HCT116 (cell line): ENCODE measurements at places on chromosomes 16 and 17. TPM values are rescaled to one million over a fixed set of nuclear protein-coding genes. Genes with fewer than 3 reads are reported as not detected.

- no peaks in the 10 kb centered on the region for H3K27me3 ChIP-seq
- peaks cover 45% of the 10 kb centered on the region for H3K36me3 ChIP-seq
- no peak for DNase-seq
- no peak overlapping the region for H3K27ac ChIP-seq
- no peak overlapping the region for H3K4me3 ChIP-seq
- H3K4me1 ChIP-seq = no peaks in the 10 kb centered on the region
These were observed 24.4 kb downstream of the LASP1 start for GRCh38 chr17:38894276-38894675.

- peaks cover 34% of the 10 kb centered on the region for H3K4me1 ChIP-seq
- DNase-seq = no peak
- no peak overlapping the region for H3K27ac ChIP-seq
- no peaks in the 10 kb centered on the region for H3K36me3 ChIP-seq
These were observed 42.1 kb downstream of the TBC1D16 start for GRCh38 chr17:79993390-79994227.

Gene ALDH3A2
- total RNA-seq = 86.8 TPM

GRCh38 chr16:7083096-7083495 is 249.5 kb upstream of the RBFOX1 start:
- H3K4me1 ChIP-seq = no peaks in the 10 kb centered on the region
- no peak overlapping the region for H3K27ac ChIP-seq
- no peaks in the 10 kb centered on the region for H3K36me3 ChIP-seq
- no peak for DNase-seq

DNA sequence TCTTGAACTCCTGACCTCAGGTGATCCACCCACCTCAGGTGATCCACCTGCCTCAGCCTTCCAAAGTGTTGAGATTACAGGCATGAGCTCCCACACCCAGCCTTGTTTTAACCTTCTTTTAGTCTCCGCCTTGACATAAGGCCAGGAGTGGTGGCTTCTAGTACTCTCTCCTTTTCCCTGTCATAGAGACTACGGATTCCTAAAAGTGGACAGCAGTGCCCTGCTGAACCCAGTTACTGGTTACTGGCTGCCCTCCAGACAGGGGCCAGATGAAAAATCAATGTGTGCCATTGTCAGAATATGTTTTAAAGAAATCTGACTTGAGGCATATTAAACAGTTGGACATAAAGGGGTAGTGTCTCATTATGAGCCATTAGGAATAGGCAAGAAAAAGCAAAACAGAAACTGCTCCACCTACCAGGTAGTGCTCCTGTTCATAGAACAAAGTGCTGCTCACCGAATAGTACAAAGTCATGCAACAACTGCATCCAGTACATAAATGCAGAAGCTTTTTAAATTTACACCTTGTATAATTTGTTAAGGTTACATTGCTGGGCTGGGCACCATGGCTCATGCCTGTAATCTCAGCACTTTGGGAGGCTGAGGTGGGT is 32.1 kb downstream of the TRIM25 start:
- H3K27ac ChIP-seq = no peak overlapping the region
- DNase-seq = no peak
- H3K4me1 ChIP-seq = no peaks in the 10 kb centered on the region
- no peaks in the 10 kb centered on the region for H3K27me3 ChIP-seq
- H3K4me3 ChIP-seq = no peak overlapping the region
- H3K36me3 ChIP-seq = no peaks in the 10 kb centered on the region

DNA sequence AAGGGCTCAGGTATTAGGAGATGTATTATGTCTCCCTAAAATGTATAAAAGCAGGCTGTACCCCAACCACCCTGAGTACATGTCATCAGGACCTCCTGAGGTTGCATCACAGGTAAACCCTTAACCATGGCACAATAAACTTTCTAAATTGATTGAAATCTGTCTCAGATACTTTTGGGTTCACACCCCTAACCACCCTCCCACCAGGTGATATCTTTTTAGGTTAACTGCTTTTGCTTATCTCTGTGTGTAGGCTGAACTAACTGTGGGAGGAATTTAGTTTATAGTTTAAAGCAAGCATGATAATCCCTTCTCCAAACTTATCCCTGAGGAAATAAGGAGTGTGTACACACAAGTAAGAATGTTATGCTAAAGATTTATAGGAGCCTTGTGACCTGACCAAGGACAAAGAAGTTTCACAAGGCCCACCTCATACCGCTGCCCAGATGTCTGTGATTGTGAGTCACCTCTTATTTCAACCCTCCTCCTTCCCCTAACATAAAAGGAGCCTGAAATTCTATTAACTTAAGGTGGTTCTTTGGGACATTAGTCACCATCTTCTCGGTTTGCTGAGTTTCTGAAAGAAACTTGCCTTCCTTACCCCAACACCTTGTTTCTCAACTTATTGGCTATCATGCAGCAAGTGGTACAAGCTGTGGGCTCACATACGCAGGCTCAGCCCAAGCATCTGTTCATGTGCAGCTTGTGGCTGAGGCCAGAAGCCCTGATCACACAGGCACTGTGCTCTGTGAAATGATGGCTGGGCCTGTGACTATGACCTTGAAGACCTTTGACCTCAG is 11.3 kb downstream of the PRSS22 start:
- no peak for DNase-seq
- no peaks in the 10 kb centered on the region for H3K36me3 ChIP-seq
- no peak overlapping the region for H3K4me3 ChIP-seq
- H3K27ac ChIP-seq = peak overlapping the region; percentile 17
- H3K27me3 ChIP-seq = no peaks in the 10 kb centered on the region

Gene ARL5C
- not detected for total RNA-seq

GRCh38 chr17:41814195-41814594 is 1.4 kb downstream of the FKBP10 start:
- H3K4me3 ChIP-seq = peak overlapping the region; percentile 72
- no peaks in the 10 kb centered on the region; the same call in 1 of the 2 replicates for H3K36me3 ChIP-seq
- peak overlapping the region; percentile 97 for H3K27ac ChIP-seq
- DNase-seq = no peak

DNA sequence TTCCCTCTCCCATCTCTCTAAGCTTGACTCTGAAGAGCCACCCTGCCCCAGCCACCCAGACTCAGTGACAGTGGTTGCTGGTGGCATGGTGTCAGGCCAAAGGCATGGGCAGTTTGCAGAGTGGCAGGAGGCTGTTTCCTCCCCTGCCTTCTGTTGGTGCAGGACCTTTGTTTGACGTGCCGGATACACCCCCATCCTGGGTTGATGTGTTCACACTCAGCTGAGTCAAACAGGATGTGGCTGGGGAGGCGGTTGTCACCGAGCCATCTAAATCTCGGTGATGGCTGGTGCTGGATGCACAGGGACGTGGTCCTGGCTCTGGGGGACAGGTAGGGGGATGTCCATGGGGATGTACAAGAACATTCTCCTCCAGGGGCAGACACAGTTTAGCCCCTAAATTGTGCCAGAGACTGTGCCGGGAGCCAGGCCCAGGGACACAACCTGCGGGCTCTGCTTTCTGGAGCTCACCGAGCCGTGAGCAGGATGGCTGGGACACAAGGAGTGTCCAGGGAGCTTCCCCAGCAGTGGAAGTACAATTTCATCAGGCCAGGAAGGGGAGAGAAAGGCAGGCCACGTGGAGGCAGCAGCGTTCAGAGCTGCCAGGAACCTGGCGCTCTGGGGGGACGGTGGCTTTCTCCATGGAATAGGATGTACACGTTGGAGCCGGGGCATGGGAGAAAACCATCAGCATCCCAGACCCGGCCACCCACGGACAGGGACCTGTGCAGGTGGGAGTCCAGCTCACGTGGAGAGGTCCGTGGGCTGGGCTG is 264.2 kb downstream of the SEC14L1 start:
- no peak overlapping the region for H3K27ac ChIP-seq
- no peak overlapping the region for H3K4me3 ChIP-seq
- H3K36me3 ChIP-seq = 0 out of 2 replicates have a peak, but pooled peaks cover 2% of the 10 kb centered on the region
- no peaks in the 10 kb centered on the region for H3K27me3 ChIP-seq

GRCh38 chr17:47189732-47190237 is 690 bp upstream of the CDC27 start:
- H3K36me3 ChIP-seq = no peaks in the 10 kb centered on the region
- H3K27ac ChIP-seq = peak overlapping the region; percentile 30; the same call in 1 of the 2 replicates
- peak overlapping the region; percentile 88 for H3K4me3 ChIP-seq
- DNase-seq = no peak
- no peaks in the 10 kb centered on the region for H3K27me3 ChIP-seq
- peaks cover 10% of the 10 kb centered on the region; the same call in 1 of the 2 replicates for H3K4me1 ChIP-seq

- H3K4me1 ChIP-seq = no peaks in the 10 kb centered on the region
- H3K36me3 ChIP-seq = no peaks in the 10 kb centered on the region
- no peak overlapping the region for H3K27ac ChIP-seq
These were observed 1304.7 kb downstream of the CDH8 start for GRCh38 chr16:60731329-60732050.

GRCh38 chr16:87809150-87809902 is 43.5 kb upstream of the KLHDC4 start:
- no peak overlapping the region for H3K4me3 ChIP-seq
- H3K4me1 ChIP-seq = peaks cover 23% of the 10 kb centered on the region
- H3K27ac ChIP-seq = no peak overlapping the region
- no peak for DNase-seq

GRCh38 chr16:79752396-79752795 is 151.9 kb upstream of the MAF start:
- DNase-seq = no peak
- H3K4me3 ChIP-seq = no peak overlapping the region
- no peaks in the 10 kb centered on the region for H3K27me3 ChIP-seq

Gene PYCARD
- total RNA-seq = not detected

- H3K4me3 ChIP-seq = 0 out of 2 replicates have a peak overlapping the region, but pooled peaks have one; percentile 22
- H3K36me3 ChIP-seq = no peaks in the 10 kb centered on the region
- H3K27ac ChIP-seq = peak overlapping the region; percentile 37; the same call in 1 of the 2 replicates
- H3K27me3 ChIP-seq = no peaks in the 10 kb centered on the region
These were observed 939 bp downstream of the BCL6B start for GRCh38 chr17:7023576-7024401.

Gene MRPL58
- 80.5 TPM for total RNA-seq

DNA sequence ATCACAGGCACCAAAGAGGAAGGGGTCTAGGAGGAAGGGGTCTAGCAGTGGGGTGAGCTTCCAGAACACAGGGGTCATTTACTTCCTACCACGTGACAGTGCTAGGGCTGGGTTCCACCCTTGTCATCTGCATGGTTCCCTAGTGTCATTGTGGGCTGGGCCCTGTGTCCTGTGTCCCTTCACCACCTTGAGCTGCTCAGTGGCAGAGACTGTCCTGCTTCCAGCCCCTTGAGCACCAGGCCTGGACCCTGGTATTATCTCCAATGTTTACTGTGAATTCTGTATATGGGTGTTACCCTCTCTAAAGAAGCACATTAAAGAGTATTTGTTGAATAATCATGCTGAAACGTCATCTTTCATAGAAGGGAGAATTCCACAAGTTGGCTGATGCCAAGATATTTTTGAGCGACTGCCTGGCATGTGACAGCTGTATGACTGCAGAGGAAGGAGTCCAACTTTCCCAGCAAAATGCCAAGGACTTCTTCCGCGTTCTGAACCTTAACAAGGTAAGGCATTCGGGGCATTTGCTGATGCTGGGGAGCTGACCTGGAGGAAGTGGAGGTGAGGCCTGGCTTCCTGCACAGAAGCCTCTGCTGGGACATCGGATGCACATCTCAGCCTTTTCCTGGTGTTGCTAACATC is 5.5 kb downstream of the NARF start:
- DNase-seq = no peak
- H3K27me3 ChIP-seq = no peaks in the 10 kb centered on the region
- H3K27ac ChIP-seq = no peak overlapping the region
- no peaks in the 10 kb centered on the region; the same call in 1 of the 2 replicates for H3K4me1 ChIP-seq

DNA sequence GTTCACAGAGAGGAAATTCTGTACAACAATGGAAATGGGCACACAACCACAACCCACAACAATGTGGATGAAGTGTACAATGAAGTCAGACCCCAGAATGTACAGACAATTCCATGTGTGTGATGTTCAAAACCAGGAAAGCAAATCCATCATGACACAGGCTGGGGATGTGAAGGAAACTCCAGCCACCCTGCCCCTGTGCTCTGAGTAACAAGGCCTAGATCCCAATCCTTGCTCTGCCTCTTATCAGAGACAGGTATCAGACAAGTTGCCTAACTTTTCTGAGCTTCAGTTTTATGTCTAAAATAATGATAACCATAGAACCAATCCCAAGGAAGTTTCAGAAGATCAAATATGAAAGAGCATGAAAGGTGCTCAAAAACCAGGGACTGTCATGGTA is 1.8 kb upstream of the C16orf95 start:
- no peaks in the 10 kb centered on the region for H3K36me3 ChIP-seq
- no peaks in the 10 kb centered on the region for H3K27me3 ChIP-seq
- H3K27ac ChIP-seq = no peak overlapping the region
- H3K4me3 ChIP-seq = peak overlapping the region; percentile 73; the same call in 1 of the 2 replicates

Gene AARS1
- 215 TPM for total RNA-seq

GRCh38 chr17:57915985-57916757 is 39.0 kb downstream of the CUEDC1 start:
- H3K27ac ChIP-seq = no peak overlapping the region; the same call in 1 of the 2 replicates
- peaks cover 81% of the 10 kb centered on the region for H3K4me1 ChIP-seq
- H3K27me3 ChIP-seq = no peaks in the 10 kb centered on the region
- no peaks in the 10 kb centered on the region for H3K36me3 ChIP-seq
- H3K4me3 ChIP-seq = no peak overlapping the region

GRCh38 chr17:18331879-18332278 is 16.8 kb downstream of the SMCR8 start:
- no peaks in the 10 kb centered on the region for H3K4me1 ChIP-seq
- H3K27ac ChIP-seq = no peak overlapping the region
- H3K4me3 ChIP-seq = no peak overlapping the region
- H3K36me3 ChIP-seq = peaks cover 18% of the 10 kb centered on the region; the same call in 1 of the 2 replicates
- no peaks in the 10 kb centered on the region for H3K27me3 ChIP-seq
- DNase-seq = no peak

Gene ASGR1
- 1.2 TPM for total RNA-seq

Gene HBA1
- 4.9 TPM for total RNA-seq

GRCh38 chr17:13475574-13476223 is 126.0 kb downstream of the HS3ST3A1 start:
- no peak for DNase-seq
- no peak overlapping the region for H3K27ac ChIP-seq
- H3K36me3 ChIP-seq = no peaks in the 10 kb centered on the region
- H3K27me3 ChIP-seq = no peaks in the 10 kb centered on the region
- H3K4me1 ChIP-seq = no peaks in the 10 kb centered on the region
- H3K4me3 ChIP-seq = no peak overlapping the region
